Activated naive CD8-positive, alpha-beta T cell treated with anti-CD3 and anti-CD28 coated beads for 36 hours (primary cell): ENCODE measurements at places on chromosomes 16 and 17.

DNA sequence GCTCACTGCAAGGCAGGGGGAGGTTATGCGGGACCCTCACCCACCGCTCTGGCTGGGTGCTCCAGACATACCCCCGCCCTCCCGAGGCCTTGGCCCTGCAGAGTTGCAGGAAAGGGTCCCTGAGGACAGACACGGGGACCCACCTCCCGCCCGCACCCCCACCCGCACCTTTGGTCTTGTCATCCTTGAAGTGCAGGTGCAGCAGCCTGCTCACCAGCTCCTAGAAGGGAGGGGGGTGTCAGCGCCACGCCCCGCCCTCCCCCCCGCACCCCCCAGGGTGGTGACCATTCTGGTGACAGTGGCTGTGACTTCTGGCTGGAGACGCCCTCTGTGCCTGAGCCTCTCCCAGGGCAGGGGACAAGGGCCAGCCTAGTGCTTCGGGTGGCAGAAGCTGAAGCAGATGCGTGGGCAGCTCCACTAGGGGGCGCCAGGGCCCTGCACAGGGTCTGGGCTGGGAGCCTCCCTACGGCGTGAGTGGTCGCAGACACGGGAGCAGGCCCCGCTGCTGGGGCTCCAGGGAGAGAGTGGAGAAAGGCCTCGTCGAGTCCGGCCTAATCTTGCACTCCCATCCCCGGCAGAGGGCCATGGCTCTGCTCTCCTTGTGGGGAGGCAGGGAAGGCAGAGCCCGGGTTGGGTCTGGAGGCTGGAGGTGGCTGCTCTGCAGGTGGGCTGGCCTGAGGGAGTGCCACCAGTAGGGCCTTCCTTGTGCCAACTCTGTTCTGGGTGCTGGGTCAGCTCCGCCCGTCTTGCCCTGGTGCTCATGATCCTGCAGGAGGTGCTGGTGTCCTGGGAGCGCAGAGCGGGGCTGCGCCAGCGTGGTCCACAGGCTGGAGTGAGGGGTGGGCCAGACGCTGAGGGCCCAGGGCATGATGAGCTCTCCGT is 2.7 kb downstream of the CENPX start:
- peak; percentile 78 for DNase-seq

- no peak for DNase-seq
Measured at GRCh38 chr16:60605176-60605575, 1431.1 kb downstream of the CDH8 start.

- DNase-seq, result no peak
Measured at GRCh38 chr16:11101695-11102522, 154.1 kb downstream of the SOCS1 start.

DNA sequence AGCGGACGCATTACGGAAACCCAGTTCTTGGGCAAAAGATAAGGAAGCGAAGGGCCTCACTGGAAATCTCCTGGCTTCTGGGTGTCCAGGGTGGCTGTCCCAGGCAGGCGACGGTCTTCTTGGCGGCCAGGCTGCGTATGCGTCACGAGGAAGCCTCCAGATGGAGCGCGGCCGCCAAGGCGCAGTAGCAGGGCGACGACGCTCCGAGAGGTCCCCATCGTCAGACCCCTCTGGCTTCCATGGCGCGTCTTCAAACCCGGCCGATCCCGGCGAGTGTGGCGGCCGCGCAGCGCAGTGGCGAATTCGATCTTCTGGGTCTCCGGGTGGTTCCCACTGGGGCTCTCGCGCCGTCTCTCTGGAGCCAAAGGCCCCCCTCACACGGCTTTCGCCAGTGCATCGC is 13.8 kb upstream of the ANKRD40CL start:
- DNase-seq, result no peak

DNA sequence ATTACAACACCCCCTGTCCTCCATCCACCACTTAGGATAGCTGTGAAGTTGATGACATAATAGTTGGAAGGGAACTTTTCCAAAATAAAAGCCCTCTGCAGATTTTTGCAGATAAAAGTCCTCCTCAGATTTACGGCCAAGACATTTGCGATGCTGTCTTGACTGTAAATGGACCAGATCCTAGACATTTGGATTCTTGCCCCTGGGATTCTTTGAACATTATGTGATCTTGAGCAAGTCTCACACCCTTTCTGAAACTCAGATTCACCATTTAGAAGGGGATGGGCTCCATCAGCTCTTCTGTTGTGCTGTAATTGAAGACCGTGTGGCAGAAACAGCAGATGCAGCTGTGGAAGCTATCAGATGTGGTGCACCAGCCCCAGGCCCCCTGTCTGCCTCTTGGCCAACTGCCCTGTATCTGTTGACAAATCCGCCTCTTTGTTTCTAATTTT is 153.9 kb upstream of the CACNG3 start:
- no peak for DNase-seq
